ENCODE measurements at places on chromosomes 1 and 21.

DNA sequence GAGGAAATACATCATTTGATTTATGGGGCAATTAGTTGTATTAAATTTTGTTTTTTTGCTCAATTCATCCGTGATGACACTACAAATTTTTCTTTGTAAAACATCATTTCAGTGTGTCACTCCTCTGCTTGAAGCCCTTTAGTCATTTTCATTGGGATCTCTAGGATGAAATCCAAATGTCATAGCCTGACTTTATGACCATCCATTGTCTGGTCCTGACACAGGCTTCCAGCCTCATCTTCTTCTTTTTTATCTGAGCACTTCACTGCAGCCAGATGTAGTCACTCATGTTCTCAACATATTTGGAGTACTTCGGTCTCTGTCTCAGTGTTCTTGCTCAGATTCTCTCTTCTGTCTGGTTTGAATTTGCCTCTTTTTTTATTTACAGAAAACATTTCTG, 173.1 kb downstream of the HMCN1 start:
- DNase-seq = no peak

- DNase-seq = no peak
Observed at GRCh38 chr1:8902765-8903164, 24.3 kb upstream of the ENO1 start.

DNA sequence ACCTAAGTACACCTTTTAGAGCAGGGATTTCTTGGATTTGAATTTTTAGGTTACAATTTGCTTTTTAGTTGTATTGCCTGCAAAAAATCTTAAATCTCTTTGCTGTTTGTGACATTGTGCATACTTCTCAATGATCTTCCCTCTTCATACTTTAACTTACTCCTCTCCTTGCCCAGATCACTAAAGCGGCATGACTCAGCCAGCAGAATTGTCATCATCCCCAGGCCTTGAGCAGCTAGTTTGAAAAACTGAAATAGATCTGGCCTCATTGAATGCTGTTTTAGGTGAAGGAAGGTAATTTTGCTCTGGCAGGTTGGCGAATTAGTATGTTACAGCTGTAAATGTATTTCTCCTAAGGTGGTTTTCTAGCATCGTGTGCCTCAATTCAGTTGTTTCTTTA, 145.9 kb downstream of the RYR2 start:
- DNase-seq = no peak

DNA sequence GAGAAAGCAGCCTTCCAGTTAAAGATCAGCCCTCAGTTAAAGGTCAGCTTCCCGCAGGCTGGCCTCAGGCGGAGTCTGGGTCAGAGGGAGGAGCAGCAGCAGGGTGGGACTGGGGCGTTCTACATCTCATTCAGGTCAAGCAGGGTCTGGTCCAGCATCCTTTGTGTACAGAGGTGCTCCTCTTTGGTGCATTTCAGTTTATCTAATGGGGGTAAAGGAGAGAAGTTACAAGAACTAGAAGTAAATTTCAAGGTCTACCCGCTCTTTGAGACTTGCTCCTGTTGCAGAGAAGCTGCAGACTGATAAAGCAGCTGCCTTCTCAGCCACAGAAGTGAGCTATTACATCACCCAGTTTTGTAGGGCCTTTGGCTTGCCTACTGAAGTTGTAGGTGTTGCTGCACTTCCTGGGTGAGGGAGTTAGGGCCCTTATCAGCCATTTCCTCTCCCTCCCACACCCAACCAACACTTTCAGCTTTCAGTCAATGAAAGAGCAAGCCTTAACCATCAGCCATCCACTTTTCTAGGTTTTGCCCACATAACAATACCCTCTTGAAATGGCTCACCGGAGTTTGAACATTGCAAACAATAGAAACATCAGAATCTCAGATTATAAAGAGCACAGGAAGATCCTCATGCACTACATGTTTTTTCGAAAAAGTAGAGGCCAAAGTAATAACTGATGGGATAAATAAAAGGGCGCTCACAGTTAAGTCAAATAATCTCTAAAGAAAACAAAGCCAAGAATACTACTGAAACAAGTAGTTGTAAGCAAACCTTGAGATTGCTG, 2.8 kb upstream of the NUP210L start:
- DNase-seq = peak; percentile 48

- DNase-seq = no peak
Observed at GRCh38 chr1:112779665-112780526, 64.8 kb upstream of the PPM1J start.

- DNase-seq = no peak
Observed at GRCh38 chr1:66353257-66353656, 180.7 kb upstream of the SGIP1 start.

GRCh38 chr21:33800753-33801423, 114.7 kb downstream of the ATP5PO start:
- DNase-seq = no peak

DNA sequence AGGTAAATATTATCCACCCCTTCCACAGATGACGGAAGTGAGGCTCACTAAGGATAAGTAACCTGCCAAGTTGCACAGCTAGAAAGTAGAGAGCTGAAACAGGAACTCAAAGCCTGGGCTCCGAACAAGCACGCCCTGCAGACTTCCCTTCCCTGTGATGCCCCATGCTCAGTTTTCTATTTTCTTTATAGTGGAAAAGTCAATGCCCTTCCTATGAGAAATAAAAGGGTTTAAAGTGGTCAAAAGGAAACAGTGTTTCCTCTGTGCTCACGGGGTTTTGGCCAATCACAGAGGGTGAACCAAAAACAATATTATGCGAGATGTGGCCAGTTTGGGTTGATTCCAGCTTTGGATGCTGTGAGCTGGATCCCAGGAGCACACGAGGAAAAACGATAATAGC, 44.5 kb downstream of the DDR2 start:
- no peak for DNase-seq

GRCh38 chr1:6004412-6005123, 12.3 kb upstream of the NPHP4 start:
- no peak for DNase-seq

- no peak for DNase-seq
Observed at GRCh38 chr1:247336390-247336789, 4.7 kb upstream of the ZNF496 start.

- DNase-seq = no peak
Observed at GRCh38 chr1:43129426-43129825, 42.7 kb downstream of the EBNA1BP2 start.

DNA sequence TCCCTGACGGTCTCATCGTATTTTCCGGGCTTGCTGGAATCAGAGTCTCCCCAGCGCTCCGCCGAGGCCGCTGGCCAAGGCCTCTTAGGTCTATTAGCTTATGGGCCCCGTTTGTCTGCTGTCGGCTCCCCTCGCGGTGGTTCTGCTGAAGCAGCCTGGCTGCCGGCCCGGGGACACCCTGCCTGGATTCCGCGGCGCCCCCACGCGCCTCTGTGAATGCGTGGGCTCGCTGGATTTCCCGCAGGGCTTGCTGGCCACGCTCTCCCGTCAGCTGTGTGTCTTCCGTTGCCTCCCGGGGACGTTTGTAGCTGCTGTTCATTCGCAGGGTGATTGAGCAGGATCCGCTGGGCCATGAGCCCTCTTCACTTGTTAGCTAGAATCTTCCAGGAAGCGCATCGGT, 8.4 kb downstream of the LRRC3 start:
- DNase-seq = no peak

GRCh38 chr21:29650523-29651022, 289.2 kb downstream of the GRIK1 start:
- DNase-seq = no peak

DNA sequence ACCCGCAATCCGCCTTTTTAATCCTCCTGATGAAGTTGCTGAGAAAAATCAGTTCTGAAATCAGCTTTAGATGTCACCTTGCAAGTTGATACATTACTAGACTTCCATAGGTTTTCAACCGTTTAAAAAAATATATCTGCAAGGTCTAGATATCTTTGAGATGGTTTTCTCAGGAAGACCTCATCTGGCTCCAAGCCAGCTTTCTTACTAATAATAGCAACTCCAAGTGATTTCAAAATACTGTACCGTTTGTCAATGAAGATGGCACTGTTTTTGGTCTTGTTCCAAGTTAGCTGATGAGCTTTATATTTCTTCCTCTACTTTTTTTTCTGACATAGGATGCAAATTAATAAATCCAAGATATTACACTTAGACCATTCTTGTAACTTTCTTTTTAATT, 40.3 kb downstream of the LRRC8C start:
- no peak for DNase-seq

DNA sequence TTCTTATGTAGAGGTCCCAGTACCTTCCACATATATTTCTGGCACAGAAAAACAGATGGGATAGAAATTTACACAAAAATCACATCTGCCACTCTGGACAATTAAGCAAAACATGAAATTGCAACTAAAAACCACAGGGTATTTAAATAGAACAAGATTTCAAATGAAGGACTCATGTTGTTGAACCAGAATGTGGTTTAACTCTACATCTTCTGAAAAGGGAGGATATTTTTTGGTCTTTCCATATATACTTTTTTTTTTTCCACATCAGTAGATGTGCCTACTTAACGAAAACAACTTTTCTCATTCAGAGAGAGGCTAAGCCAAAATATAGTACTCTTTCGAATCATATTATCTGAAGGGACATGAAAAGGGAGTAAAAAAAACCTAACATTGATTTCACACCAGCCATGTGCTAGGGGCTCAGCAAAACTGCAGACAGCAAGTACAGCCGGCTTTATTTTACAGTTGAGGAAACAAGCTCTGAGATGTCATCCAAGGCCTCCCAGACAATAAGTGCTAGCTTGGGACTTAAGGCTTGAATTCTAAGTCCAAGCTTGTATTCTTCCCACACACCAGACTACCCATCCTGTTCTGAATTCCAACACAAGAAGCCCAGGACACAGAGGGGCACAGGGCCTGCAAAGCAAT, 208.9 kb downstream of the PBX1 start:
- DNase-seq = no peak

DNA sequence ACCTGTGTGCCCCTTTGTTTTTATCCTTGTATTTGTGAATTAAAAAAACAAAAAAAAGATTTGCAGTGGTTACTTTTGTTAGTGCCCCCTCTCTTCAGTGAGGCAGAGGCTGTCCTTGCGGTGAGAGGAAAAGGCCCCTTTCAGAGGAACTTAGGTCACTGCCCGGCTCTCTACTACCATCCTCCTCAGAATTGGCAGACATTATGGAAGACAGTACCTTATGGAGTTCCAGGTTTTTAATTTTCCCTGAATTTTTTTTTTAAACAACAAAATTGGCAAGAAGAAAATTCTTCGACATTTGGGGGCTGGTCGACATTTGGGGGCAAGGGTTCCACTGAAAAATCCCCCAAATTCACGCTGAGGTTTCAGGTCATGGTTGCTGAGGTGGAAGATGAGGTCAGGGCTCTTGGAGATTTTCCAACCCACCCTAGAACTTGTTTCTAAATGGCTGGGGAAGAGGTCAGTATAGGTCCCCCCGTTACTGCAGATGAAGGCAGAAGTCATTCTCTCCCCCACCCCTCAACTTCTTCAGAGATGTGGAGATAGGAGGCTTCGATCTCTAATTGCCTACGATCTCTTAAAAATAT, 5.3 kb downstream of the RXFP4 start:
- no peak for DNase-seq

DNA sequence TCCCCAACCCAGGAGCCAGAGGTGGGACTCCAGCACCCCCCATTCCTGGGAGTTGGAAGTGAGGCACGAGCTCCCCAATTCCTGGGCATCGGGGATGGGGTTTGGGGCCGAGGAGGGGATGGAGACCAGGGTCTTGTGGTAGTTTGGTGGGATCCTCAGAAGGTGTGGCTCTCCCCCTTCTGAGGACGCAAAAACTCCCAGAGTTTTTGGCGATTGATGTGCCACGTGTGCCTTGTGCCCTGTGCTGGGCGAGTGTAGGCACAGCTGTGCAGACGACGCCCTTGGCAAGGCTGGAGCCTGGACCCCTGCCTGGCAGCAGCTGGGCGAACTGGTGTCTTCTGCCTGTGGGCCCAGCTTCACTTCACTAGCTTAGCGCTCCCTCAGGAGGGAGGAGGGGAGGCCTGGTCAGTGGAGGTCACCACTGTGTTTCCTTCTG, 2.6 kb downstream of the GUK1 start:
- no peak for DNase-seq

DNA sequence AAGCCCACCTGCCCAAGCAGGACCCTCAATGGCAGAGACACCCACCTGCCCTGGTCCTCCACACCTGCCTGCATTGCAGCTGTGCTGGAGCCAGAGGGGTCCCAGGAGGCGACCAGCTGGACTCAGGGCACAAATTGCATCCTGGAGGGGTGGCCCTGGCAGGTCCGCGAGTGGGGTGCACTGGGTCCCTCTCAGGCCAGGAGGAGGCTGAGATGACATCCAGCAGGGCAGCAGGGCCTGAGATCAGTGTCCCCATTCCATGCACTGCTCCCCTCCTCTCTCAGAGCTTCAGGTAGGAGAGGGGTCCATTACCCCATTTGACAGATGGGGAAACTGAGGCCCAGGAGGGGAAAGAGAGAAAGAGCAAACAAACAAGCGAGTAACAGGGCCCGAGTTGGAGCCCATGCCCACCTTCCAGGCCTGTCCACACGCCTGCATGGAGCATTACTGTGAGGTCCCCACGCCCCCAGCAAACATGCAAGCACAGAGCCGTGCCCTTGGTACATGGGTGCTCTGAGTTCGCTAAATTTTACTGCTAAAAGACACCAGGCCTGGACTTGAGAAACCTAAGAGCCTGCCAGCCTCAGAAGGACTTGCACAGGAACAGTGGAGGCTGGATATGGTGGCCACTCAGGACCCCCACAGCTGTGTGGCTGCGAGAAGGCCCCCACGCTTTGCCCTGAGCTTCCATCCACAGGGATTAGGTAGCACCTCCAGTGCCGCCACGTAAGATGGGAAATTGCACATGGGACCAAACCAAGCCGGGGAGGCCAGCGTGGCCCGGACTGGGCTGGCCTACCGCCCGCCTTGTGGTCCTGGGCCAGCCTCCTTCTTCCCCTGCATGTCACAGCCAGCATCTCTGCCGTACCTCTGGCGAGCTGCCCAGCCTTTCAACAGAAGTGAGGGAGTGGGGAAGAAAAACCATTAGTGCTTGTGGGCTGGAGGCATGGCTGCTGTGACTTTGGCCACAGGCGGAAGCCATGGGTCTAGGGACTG, 7.4 kb downstream of the WNT3A start:
- DNase-seq = no peak

DNA sequence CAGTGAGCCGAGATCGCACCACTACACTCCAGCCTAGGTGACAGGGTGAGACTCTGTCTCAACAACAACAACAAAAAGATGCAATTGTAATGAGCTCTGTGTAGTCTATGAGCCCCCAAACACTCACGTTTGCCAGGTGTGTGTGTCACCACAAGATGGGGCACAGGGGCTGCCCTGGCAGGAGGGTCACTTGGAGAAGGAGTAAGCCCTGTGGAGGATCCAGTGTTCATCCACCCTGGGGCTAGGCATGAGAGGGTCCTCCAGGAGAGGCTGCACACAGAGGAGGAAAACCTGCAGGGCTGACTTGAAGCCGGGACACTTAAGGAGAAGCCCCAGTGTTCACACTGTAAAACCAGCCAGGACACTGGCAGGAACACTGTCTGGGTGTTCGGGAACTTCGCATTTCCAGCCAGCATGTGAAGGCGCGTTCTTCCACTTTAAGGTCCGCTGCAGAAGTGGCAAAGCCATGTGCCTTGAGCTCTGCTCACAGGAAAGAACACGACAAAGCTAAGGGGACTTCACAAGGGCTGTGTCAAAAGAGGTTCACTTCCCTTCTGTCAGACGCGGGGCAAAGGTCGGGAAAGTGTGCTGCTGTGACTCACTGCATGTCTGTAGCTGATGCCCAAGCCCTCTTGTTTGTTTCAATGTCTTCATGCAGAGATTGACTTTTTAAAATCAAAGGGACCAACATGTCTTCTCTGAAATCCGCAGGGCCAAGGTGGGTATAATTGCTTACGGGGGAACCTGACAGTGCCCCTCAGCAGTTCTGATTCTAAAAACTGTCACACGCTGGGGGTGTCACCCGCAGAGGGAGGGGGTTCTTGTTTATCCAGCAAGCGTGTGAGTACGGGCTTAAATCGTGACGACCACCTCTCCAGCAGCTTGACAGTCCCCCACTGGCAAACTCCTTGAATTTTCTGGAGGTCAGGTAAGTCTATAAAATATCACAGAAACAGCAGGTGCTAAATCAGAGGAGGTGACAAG, 102.8 kb downstream of the RIPK4 start:
- DNase-seq = no peak

Data from activated CD8-positive, alpha-beta memory T cell treated with anti-CD3 and anti-CD28 coated beads for 48 hours (primary cell).